ENCODE measurements at places on chromosomes 3 and 15.

DNA sequence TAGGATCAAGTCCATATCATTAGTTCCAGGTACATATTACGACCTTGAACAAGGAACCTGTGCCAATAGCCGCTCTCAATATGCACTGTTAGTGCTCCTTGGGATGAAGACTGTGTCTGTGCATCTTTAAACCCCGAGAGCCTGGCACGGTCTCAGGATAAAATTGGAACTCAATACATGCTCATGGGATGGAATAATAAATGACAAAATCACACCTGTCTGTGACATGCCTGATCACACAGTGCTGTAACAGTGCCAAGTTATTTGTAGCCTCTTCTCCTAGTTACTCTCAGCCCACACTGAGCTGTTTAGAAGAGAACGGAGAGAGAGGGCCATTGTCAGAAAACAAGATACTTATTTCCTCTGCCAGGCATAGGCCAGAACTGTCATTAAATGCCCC is 82.2 kb downstream of the SSR3 start:
- no peak for DNase-seq

DNA sequence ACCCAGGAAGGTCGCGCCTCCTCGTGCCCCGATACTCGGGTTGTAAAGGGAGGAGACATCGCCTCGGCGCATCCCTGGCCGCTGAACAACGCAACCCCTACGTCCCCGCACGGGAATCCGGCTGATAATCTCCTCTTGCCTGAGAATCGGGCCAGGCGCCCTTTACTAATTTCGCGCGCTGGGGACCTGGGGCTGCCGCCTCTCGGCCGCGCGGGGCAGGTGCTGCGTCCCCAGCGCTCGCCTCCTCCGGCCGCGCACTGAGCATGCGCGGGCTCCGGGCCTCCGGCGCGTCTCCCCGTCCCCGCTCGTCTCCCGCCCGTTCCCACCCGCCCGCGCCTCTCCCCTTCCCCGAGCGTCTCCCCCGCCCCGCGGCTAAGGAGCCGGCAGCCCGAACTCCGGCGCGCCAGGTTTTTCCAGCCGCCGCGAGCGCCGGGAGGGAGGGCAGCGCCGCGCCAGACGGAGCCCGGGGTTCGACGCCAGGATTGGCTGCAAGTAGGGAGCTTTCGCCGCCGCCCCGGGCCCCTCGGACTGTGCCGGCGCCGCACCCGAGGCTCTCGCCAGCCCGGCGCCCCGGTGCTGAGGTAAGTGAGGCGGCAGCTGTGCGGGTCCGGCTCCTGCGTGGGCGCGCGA is at the start of gene CNTN4:
TSS of gene CNTN4 (plus strand) at position 469 of the 630 bp plus-strand sequence.
- peak; percentile 28 for DNase-seq

DNA sequence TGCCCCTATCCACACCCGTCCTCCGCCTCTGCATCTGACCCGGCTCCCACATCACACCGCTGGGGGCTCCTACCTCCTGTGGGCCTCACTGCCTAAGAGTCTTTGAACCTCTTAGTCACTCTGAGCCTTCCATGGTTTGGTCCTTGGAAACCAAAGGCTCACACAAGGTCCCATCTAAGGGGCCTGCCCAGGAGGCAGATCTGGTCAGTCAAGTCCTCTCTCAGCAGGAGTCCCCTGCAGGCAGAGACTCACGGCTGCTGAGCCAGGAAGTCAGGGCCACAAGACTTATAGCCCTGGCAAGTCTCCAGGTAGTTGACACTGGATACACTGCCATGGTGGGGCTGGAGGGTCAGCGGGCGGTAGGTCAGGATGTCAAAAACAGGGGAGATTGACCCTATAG is 31.2 kb upstream of the ALDH1L1 start:
- DNase-seq, result no peak

DNA sequence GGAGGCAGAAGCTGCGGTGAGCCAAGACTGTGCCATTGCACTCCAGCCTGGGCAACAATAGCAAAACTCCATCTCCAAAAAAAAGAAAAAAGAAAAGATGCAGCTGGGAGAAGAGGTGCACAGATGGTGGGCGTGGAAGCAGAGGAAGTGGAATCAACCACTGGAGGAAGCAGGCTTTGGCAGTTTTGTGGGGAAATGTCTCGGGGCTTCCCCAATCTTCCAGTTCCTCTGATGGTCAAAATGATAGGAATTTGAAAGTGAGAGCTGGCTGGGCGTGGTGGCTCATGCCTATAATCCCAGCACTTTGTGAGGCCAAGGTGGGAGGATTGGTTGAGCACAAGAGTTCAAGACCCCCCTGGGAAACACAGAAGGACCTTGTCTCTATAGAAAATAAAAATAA is 48.1 kb upstream of the SMAD3 start:
- DNase-seq, result no peak
